ENCODE measurements at places on chromosomes 13 and 19.
A peak's percentile ranks its signal among the peaks of the same experiment; 100 is the strongest.

- no peak for DNase-seq
Measured at GRCh38 chr13:27605610-27606200, 14.6 kb downstream of the LNX2 start.

DNA sequence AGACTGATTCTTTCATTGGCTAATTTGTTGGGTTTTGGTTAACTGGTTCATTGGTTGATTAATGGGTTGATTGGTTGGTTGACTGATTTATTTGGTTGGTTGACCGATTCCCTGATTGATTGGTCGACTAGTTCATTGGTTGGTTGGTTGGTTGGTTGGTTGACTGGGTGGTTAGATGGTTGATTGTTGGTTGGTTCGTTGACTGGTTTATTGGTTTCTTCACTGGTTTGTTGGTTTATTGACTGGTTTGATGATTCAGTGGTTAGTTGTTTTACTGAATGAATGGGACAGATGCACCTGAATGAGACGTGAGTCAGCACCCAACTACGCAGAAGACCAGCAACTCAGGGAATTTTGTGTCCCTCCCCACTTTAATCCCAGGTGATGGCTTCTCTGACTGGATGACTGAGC, 2.7 kb upstream of the NUP62 start:
- no peak for DNase-seq

GRCh38 chr13:96112936-96113335, 23.0 kb downstream of the HS6ST3 start:
- no peak for DNase-seq

GRCh38 chr19:46197314-46198070, 32.0 kb upstream of the IGFL1 start:
- DNase-seq, result no peak

DNA sequence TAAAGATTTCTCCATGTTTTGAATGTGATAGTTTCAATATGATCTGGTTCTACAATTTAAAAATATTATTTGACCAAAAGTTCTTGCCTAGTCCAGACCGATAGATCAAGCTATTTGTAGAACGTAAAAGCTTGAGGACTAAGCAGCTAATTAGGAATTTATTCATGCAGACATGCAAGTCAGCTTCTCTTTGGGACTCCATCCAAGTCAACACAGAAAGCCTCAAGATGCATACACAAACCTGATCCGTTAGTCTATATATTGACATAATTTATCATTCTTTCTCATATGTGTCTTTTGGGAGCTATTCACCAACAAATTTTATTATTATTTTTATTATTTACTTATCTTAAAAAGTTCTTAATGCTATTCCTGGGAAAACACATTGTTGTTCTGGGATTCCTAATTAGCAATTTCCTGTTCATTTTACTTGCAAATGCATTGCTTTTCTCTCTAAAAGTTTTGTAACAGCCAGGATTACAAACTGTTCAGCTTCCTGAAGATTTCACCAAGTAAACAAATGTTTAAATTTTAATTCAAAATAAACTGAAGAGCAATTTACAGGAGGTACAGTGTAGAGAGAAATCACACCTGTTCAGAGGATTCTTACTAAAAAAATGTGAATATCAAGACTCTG, 375.3 kb downstream of the GPC5 start:
- DNase-seq, result no peak

- DNase-seq, result no peak
Measured at GRCh38 chr13:110027470-110028240, 241.3 kb upstream of the IRS2 start.

- DNase-seq, result no peak
Measured at GRCh38 chr13:20473139-20473538, 52.5 kb downstream of the CRYL1 start.

GRCh38 chr13:97262058-97262457, 39.9 kb downstream of the MBNL2 start:
- no peak for DNase-seq

DNA sequence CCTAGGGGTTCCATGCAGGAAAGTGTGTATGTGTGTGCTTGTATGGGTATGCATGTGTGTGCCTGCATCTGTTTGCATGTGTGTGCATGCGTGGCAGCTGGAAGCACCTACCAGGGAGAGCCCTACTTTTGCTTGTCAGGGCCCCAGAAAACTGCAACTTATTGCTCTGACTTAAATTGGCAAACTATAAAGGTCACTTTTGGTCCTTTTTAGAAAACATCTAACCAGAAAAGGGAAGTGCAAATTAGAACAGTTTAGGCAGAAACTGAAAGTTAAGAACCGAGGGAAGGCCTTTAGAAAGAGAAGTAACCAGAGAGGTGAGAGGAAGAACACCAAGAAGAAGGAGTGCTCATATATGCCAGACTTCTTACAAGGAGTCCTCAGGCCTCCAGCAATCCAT, 32.5 kb downstream of the DLEU7 start:
- no peak for DNase-seq

DNA sequence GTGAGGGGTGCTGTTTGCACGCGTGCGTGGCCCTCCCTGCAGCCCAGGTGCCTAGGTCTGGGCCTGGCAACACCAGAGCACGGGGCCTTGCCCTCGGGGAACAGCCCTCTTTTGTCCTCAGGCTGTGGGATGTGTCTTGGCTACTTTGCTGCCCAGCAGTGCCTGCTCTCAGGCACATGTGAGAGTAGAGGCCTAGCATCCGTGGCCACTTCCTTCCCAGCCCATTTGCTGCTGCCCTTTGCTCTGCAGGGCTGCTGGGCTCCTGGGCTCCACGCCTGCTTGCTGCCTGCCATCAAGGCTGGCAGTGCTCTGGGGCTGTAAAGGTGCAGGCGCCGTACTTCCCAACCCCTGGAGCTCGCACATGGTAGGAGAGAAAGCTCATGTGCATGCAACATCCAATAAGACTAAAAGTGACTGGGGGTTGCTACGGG, 46.6 kb downstream of the CAPN12 start:
- DNase-seq, result no peak

DNA sequence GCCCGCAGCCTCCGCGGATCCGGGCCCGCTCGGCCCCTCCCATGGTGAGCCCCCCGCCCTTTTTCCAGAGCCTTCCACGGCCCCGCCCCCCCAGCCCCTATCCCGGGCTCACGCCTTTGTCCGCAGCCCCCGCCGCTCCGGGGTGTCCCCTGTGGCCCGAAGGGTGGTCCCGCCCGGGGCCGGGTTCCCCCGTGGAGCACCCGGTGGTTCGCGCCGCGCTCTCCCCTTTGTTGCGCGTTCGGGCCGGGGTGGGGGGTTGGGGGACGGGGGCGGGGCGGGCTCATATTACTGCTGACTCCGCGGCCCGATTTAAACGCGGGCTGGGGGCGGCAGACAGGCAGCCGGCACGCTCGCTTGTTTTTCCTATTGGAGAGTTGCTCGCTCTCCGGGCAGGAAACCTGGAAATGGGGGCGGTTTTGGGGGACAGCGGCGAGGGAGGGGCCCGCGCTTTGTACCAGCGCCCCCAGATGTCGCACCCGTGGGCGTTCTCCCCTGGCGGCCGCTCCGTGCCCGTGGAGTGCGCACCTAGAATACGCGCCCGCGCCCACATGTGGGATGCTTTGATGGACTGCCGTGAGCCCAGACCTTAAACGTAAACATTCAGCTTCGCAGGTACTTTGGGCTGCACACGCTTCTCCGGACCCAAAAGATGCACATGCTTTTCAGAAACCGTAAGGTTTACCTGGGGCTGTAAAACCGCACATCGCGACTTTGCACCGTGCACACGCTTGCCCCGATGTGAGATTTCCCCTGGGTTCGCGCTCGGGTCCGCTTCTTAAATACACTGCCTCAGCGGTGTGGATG, 699 bp downstream of the PTOV1 start:
- DNase-seq, result peak; percentile 45

GRCh38 chr19:35310811-35311465, 18.0 kb upstream of the CD22 start:
- DNase-seq, result no peak

DNA sequence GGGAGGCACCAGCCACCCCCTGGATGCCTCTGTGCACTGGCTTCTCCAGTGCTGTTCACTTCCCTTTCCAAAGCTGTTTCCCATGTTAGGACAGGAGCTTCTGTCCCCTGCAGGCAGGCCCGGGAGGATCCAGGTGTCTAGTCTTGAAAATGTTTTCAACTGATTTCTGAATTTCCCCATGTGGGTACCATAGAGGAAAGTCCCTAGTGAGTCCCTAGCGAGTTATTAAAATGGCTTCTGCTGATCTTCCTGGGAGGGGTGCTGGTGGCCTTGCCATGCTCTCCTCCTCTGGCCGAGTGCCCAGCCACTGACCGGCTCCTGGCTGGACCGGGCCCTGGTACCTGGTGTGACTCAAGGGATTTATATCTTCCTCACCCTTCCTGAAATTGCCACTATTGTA, 5.2 kb upstream of the ANKRD10 start:
- DNase-seq, result no peak

DNA sequence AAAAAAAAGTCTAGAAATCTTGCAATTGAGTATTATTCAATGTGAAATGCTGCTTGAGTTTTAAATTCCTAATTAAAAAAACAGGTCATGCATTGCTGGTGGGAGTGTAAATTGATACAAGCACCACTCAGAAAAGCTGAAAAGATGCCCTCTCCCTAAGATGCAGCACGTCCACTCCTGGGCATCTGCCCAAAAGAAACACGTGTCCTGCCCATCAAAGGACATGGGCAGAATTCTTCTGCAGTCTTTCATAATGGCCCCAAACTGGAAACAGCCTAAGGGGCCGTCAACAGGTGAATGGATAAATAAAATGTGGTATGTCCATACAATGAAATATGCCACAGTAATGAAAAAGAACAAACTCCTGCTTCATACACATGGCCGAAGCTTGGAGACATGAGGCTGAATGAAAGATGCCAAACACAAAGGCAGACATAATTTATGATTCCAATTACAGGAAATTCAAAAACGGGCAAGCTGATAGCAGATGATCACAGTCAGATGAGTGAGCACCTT, 7.8 kb downstream of the POU2F2 start:
- DNase-seq, result no peak

DNA sequence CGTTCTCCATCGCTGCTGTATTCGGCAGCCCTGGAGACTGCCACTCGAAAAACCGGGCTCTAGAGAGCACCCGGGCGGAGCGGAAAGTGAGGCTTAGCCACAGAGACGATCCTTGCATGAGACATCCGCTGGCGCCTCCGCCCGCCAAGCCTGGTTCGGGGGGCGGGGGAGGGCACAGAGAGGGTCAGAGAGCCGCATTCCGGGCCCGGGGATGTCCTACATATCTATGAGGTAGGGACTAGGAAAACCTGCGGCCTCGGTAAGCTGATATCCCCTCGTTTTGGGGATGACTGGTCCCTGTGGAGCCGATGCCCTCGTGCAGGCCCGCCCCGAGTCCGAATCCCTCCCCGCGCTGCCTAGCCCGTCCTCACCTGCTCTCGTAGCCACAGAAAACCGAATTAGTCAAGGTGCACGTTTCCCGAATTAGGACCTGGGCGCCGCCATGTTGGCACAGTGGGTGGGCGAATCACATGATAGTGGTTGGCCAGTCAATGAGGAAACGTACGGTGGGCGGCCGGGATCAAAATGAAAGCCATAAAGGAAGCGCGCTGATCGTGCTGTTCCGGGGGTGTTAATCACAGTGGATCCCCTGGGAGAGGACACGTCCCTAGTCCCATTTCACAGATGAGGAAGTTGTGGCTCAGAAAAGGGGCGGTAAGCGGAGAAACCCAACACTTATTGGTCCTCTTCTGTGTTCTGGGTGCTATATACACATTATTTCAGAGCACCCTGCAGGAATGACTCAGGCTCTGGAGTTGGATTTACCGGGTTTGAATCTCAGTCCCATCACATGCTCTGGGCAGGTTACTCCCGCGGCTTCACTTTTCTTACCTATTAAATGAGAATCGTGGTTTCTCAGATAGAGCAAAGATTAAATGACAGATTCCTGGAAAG, at the start of gene TRMT1:
TRMT1 (minus strand) TSS at position 459 of the 894 bp plus-strand sequence; CDS start at position 118, 341 bp downstream.
- DNase-seq, result peak; percentile 94

- DNase-seq, result no peak
Measured at GRCh38 chr13:21101865-21102576, 40.6 kb upstream of the LATS2 start.

DNA sequence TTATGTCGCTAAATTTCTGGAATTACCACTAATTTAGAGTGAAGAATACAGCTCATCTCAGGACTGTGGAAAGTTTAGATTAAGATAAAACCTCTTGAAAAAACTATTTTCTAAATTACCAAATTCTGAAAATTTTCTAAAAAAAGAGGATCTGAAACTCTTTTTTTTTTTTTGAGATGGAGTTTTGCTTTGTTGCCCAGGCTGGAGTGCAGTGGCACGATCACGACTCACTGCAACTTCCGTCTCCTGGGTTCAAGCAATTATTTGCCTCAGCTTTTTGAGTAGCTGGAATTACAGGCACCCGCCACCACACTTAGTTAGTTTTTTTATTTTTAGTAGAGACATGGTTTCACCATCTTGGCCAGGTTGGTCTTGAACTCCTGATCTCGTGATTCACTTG, 16.6 kb upstream of the ZNF253 start:
- no peak for DNase-seq

- DNase-seq, result no peak
Measured at GRCh38 chr19:41624937-41625336, 1.9 kb downstream of the CEACAM4 start.

GRCh38 chr19:5035105-5035761, 66.3 kb downstream of the KDM4B start:
- DNase-seq, result no peak

GRCh38 chr19:10543420-10544241, at the start of gene ATG4D:
Gene ATG4D, plus strand, starts transcription at chr19:10543904. Its CDS starts 187 bp downstream, at chr19:10544091.
- DNase-seq, result peak; percentile 60

- no peak for DNase-seq
Measured at GRCh38 chr13:99741960-99742359, 229.6 kb downstream of the ZIC5 start.

DNA sequence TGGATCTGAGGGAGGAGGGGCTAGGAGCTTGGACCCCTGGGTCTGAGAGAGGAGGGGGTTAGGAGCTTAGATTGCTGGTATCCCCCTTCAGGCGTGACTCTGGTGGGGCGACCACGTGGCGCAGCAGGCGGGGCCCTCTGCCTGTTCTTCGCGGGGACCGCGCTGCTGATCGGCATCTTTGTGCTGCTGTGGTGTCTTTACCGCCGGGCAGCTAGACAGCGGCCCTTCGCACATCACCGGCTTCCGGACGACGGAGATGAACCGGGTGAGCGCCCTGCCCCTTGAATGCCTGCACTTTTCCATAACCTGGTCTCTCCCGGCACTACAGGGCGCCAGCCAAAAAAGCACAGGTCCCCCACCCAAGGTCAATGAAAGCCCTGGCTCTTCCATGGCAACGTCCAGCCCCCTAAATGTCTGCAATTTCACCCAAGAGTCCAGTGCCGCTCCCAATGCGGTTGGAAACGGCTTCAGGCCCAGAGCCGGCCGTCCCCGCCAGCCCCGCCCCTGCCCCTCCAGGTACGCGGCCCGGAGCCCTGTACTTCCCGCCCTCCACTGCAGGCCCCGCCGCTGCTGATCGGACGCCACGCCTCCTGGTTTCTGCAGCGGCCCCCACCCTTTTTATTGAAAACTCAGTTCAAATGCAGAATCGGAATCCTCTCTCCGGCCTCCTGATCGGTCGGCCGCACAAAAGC, 2.8 kb downstream of the GFY start:
- no peak for DNase-seq

GRCh38 chr13:84784443-84785153, 902.3 kb upstream of the SLITRK1 start:
- DNase-seq, result no peak
